ENCODE measurements at places on chromosomes 13 and 19.

DNA sequence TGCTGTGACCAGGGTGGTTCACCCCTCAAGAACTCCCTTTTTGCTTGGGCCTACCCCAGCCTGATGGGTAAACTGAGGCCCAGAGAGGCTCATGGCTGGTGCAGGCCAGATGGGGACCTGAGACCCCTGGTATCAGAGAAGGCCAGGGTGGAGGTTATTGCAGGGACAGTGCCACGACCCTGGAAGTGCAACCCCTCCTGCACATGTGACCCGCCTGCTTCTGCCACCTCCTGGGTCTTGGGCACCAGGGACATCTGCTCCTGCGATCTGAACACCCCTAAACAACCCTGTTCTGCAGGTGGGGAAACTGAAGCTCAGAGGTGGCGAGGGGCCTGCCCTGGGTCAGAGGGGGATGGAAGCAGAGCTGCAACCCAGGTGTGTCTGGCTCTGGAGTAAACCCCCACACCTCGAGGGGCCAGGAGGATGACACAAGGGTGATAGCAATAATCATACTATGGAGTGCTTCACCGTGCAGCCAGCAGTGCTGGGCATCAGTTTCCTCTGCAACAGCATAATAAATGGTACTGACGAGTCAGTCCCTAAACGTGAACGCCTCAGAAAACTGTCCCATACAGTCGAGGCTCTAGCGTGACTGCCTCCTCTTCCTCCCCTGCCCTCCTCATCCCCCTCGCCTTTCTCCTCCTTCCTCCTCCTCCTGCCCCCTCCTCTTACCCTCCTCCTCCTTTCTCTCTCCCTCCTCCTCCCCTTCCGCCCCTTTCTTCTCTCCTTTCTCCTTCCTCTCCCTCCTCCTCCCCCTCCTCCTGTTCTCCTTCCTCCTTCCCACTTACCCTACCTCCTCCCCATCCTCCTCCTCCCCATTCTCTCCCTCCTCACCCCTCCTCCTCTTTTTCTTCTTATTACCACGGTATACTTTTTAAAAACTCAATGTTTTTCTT, 4.3 kb downstream of the YJEFN3 start:
- DNase-seq: no peak

DNA sequence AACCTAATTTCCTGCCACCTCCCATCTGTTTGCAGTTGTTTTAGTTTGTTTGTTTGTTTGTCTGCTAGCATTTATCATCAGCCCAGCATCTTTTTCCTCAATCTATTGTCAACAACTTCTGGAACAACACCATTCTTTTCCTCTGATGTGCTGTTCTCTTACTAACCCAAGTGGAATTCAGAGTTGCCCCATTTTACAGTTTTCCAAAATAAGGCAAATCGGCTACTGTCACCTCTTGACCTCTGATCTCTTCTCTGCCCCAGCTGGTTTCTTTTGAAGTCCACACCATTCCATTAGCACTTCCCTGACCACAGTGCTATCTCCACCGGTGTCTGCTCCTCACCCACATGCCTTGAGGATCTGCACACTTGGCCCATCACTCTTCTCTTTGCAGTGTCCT, 102.4 kb downstream of the EFNB2 start:
- no peak for DNase-seq

DNA sequence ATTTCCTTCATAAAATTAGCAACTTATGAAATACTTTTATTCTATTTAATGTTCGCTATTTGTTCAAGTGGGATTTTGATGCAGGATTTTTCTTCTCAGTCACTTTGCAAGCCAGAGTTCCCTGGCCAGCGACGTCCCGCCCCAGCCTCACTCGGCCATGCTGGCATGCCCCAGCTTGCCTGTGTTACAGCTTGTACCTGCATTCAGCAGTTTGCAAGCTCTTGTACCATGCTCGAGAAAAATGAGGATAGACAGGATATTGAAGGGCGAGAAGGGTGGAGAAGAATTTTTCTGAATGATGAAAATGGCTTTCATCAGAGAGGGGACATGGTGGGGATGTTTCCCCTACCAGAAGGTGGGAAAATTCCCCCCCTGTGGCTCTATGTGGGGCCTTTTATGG, 2180.2 kb upstream of the PCDH20 start:
- no peak for DNase-seq

- DNase-seq: no peak
Measured at GRCh38 chr13:111241862-111242261, 78.6 kb upstream of the TEX29 start.

DNA sequence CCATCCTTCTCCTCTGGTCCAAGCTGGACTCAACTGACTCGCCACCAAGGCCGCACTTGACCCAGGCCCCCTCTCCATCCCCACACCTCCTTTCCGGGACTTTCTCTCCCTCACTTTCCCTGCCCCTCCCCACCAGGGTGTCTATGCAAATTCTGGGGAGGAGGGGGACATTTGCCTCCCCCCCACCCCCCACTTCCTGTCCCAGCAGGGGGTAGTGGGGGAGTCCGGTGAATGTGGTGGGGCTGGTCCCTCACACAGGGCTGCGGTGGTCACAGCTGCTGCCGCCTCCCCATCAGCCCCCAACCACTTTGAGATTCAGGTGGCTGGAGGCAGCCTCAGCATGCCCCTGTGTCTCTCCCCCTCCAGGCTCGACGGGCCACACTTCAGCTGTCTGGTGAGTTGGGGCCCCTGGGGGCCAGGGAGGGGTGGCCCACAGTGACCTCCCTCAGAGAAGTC, 870 bp downstream of the SPIB start:
- no peak for DNase-seq

DNA sequence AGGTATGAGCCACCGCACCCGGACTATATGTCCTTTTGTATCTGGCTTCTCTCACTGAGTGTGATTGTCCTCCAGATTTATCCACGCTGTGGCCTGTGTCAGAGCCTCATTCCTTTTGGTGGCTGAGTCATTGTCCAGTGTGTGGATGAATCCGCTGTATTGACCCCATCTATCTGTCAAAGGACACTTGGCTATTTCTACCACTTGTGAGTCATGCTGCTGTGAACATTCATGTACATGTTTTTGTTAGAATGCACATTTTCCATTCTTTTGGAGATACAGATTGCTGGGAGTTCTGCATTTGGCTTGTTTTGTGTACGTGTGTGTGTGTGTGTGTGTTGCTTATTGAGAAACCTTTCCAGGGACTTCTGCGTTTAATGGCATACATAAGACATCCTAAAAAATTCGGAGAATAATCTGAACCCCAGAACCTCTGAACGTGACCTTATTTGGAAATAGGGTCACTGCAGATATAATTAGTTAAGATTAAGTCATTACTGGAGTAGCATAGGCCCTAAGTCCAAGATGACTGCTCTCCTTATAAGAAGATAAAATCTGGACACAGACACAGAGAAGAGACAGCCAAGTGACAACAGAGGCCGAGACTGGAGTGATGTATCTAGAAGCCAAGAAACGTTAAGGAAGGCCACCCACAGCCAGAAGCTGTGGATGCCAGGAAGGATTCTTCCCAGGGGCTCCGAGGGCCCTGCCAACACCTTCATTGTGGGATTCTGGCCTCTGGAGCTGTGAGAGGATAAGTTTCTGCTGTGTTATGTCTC, 4.9 kb upstream of the GIPC3 start:
- no peak for DNase-seq

DNA sequence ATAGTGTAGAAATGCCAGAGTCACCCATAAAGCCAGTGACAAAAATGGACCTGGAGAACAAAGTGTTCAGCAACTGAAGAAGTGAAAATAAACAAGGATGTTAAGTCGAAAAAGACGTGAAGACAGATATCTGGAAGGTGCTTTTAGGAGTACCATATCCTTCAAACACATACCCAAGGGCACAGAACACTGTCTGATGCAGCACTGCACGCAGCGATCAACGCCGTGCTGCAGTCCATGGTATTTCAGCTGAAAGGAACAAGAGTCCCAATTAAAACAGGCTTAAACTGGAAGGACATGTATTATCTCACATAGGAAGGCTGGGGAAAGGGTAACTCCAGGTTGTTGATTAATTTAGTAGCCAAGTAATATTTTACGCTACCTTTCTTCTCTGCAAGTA, 108.2 kb downstream of the SGCG start:
- DNase-seq: no peak

- no peak for DNase-seq
Measured at GRCh38 chr13:106143930-106144709, 391.3 kb downstream of the EFNB2 start.

DNA sequence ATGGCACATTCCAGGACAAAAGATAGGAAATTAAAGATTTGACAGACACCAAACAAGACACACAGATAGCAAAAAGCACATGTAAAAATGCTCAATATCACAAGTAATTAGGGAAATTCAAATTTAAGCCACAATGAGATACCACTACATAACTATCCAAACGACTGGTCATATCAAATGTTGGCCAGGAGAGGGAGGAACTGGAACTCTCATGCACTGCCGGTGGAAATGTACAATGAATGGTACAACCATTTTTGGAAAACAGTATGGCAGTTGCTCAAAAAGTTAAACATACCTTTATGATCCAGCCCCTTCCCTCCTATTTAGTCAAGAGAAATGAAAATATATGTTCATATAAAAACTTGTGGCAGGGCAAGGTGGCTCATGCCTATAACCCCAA, 36.8 kb upstream of the CYP2S1 start:
- no peak for DNase-seq

GRCh38 chr19:14182476-14182875, 23.5 kb downstream of the ADGRL1 start:
- no peak for DNase-seq

- no peak for DNase-seq
Measured at GRCh38 chr13:71244161-71244560, 622.8 kb downstream of the DACH1 start.

- DNase-seq: no peak
Measured at GRCh38 chr13:110590577-110590976, 24.8 kb upstream of the NAXD start.

DNA sequence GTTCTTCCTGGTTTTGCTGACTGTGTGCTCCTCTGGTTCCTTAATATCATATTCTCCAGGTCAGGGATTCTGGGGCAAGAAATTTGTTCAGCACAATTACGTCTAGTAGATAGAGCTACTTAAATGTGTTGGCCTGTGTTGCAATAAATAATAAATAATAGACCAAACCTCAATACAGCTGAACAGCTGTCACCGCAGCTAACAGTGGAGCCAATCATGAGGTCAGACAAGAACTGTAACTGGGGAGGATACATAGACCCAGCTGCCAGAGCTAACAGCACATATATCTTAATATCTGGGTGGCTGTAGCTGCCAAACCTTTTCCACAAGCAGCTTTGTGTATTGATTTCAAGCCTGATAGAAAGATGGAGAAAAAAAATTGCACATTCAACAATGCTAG, 1596.3 kb upstream of the PCDH20 start:
- no peak for DNase-seq

- DNase-seq: no peak
Measured at GRCh38 chr19:4586691-4587090, 27.2 kb upstream of the SEMA6B start.

DNA sequence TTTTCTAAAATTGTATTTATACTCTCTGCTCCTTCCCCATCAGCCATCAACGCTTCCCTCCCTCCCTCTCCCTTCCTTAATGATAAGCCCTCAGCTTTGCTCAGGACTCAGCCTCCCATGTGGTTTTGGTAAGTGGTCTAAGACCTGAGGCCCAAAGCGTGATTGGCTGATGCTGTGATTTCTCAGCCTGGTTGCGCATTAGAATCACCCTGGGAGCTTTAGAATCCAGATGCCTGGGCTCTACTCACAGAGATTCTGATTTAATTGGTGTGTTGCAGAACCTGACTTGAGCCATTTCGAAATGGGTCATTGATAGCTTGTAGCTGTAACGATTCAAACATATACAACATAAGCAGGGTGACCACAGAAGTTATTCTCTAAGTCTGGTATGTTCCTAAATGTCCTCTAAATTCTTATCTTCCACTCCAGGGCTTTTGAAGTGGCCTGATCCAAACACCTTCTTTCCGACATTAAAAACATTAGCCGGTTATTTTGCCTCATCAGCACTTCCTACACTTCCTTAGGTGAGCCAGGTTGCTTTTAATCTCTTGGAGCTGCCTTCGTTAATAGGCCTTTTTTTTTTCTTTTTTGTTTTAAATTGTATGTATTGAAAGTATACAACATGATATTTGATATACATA, 60.6 kb downstream of the LRCH1 start:
- no peak for DNase-seq

DNA sequence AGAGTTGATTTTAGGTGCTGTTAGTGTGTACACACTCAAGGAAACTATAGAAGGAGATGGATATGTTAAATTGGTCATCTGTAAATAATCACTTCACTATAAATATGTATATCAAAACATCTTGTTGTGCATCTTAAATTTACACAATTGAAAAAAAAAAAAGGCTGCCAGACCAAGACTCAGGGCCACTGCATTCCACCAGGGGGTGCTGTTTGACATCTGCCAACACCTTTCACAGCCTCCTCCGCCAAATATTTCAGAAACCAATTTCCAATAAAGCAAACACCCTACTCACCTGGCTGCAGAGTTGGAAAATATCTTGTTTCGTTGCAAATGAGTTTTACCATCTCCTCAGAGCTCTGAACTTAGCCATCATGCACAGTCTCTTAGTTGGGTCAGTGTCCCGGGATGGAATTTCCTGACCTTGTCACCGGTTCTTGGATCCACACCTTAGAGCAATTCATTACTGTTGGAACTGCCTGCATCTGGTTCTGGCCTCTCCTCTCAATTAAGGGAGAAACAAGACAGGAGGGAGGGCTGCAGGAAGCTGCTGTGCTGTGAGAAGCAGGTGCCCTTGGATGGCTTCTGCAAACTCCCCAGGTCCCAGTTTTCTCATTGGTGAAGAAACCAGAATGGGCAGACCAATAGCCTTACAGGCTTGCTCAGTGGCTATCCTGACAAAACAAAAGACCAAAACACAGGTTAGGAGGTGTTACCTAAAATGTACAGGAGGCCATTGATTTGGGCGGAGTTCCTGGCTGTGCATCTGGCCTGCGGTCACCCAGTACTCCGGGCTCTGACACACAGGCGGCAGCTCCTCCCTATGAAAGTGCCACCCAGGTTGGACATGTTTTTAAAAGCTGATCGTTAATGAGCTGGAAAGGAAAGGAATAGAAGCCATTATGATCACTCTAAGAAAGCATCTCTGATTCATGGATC, 746.6 kb downstream of the UQCRFS1 start:
- peak; percentile 79 for DNase-seq

- DNase-seq: peak; percentile 70
Measured at GRCh38 chr19:18603255-18603957, 3.2 kb downstream of the CRLF1 start.

GRCh38 chr13:74056801-74057542, 77.2 kb downstream of the KLF12 start:
- DNase-seq: no peak

Measured in ecto neural progenitor cell (in vitro differentiated cells).